ENCODE measurements at places on chromosomes 12 and 14.

DNA sequence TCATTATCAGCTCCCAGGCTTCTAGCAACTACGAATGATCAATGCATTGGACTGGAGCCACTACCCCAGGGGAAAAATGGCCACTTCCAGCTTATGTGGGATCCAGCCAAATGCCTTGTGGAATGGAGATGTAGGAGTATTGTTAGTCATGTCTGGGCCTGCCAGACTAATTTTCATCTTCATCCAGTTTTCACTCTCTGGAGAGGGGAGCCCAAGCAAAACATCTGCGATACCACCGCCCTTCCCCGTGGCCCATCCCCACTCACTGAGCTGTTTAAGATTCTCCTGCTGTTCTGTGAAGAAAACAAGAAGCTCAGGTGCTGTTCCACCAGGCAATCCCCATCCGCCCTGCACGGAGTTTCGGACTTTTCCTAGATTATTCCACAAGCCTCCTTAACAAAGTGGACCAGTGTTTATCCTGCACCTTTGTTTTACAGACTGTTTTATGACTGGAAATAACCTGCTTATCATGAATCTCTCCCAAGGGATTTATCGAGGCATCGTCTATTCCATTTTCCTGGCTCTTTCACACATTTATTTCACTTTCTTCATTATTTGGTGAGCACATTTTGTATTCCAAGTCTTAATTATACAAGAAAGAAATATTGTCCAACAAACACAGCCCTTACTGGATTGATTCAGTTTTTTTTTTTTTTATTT lies 35.5 kb upstream of the MAX start:
- DNase-seq: no peak

DNA sequence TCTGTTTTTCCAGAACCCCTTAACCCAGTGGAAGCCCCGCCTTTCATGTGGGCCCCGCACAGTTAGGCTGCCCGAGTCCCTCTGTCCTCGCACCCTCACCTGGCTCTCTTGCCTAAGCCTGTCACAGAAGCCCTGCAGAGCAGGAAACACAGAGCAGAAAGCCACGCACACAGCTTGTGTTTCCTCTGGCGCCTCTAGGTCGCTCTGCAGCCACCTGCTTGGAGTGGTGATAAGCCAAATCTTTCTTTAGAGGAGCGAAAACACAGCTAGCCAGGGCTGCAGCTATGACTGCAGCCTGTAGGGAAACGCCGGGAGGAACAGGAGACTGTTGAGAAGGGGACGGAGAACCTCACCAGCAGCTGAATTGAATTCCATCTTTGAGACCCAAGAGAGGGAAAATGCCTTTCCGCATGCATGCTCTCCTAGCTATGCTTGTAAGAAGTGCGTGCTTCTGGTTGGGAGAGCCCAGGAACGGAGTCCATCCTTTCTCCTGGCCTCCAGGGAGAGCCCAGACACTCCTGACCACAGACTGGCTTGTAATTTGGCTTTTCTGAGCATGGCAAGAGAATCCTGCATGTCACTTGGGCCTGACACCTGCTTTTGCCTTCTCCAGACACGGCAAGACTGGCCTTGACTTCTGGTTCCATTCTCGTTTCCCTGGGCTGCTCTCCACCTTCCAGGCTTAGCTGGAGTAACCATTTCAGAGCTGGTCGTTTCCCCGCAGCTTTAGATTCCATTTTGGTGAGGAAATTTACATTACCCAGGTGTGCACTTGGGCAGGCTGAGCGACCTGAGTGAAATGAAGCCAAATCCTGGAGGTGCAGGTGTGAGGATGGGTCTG lies 301.6 kb downstream of the CACNA1C start:
- no peak for DNase-seq

DNA sequence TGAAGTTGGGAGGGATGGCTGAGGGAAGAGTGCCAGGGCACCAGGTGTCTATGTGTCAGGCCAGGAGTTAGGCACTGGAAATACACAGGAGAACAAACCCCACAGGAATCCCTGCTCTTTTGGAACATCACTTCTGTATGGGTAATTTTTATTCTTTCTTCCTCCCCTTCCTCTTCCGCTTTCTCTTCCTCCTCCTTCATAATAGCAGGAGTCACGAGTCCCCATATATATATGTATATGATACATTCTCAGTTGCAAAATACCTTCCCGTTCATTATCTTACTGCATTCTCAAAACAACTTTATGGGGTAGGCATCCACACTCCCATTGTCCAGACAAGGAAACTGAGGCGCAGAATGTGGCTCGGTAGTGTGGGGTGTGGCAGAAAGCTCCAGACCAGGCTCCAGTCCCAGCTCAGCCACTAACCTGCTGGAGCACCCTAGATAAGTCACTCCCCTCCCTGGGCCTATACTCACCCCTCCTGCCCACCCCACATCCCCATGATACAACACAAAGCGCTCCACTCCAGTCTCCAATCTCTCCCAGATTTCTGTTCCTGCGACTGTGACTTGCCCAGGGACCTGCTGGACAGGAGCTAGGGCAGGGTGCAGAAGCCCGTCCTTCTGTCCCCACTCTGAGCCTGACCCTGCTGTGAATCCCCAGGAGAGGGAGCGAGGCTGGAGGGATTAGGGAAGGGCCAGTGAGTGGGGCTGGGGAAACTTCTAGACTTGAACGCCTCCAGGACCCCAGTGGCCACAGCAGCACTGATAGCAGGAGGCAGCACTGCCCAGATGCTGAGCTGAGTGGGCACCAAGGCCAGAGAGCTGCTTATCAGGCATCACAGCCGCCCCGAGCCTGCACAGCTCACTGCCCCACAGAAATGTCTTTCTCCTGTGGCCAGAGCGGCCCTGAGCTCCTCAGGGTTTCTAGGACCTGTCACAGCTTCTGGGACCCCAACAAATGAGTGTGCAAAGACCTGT lies 1.4 kb upstream of the AQP2 start:
- no peak for DNase-seq

DNA sequence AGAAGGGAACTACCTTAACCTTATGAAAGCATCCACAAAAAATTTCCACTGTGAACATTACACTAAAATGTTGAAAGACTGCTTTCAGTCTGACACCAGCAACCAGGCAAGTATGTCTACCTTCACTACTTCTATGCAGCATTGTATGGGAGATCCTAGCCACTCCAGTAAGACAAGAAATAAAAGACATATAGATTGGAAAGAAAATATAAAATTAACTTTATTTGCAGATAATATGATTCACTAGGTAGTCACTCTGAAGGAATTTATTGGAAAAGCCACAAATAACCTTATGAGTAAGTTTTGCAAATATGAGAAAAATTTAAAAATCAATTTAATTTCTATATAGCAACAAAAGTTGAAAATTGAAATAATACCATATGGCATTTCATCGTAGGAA lies 172.0 kb downstream of the RERGL start:
- DNase-seq: no peak

DNA sequence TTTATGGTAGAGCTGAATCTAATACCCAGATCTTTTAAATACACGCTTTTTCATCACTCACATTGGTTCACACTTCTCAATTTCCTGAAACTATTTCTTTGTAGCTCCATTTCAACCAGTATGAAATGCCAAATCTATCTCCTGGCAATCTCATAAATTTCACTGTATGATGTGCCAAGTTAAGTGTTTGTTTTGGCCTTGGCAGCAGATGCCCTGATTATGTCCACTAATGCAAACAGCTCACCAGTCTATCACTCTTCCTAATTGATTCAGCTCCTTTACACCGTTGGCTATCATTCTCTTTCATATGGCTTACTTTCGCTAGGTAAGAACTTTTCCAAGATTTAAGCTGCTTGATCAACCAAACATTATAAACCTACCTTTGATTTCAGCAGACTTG lies 58.6 kb downstream of the ZFC3H1 start:
- no peak for DNase-seq
